Posterior vena cava (tissue), 2 donors: ENCODE measurements at places on chromosomes 6 and 20. TPM values are rescaled to one million over a fixed set of nuclear protein-coding genes. Genes with fewer than 3 reads are reported as not detected.

DNA sequence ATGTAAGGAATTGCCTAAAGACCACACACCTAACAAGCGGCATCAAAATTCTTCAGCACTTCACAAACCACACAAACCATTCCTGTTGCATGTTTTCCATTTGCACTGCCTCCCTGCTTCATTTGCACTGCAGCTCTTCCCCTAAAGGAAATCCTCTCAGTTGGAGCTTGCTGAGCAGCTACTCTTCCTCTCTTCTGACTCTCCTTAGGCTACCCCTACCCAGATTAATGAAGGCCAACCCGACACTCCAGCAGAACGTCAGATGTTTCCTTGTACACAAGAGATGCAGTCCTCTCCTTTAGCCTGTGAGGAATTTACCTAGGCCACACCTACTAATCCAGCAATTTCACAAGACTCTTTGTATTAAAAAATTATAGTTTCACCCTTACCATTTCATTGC is 8.1 kb downstream of the BEND6 start:
- no peak for DNase-seq

PHACTR2 gene
- total RNA-seq: 53.8 TPM

SMLR1 gene
- not detected for total RNA-seq

GRCh38 chr6:106244931-106245330 is 80.6 kb downstream of the ATG5 start:
- DNase-seq: no peak

DNA sequence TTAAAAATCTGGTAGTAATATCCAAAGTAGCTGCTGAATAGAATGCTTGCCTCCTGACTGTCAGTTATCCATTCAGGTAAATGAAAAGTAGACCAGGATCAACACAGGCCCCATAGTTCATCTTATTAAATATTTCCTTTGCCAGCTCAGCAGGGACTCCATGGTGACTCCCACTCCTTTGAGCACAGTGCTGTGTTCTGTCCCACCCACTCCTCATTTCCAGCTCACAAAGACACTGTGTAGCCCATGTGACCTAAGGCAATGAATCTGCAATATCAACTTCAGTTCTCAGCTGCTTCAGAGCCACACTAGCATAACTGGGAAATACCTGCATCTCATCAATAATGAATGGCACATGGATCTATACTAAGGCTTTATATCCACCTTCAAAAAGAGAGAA is 189.5 kb upstream of the MANEA start:
- DNase-seq: no peak

- DNase-seq: no peak
Measured at GRCh38 chr20:5674176-5674660, 76.0 kb upstream of the SHLD1 start.

DNA sequence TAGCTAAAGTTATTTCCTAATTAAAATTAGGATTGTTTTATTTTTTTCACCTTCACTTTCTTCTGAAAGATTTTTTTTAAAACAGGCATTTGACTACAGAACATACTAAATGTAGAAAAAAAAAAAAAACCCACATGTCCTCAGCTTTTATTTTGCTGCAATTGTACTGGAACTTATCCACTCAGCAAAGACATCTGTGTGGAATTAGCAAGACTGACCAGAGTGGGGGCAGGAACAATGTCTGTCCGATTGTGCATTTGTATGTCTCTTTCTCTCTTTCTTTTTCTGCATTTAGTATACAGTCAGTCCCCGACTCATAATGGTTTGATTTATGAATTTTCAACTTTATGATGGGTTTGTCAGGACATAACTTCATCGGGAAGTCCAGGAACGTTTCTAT is 77.3 kb downstream of the CHD6 start:
- DNase-seq: no peak

- DNase-seq: no peak
Measured at GRCh38 chr6:13004601-13005000, 288.0 kb downstream of the PHACTR1 start.

GRCh38 chr20:49346682-49347081 is 68.8 kb upstream of the ZNFX1 start:
- DNase-seq: no peak

CCM2L gene
- 9.7 TPM for total RNA-seq

DNA sequence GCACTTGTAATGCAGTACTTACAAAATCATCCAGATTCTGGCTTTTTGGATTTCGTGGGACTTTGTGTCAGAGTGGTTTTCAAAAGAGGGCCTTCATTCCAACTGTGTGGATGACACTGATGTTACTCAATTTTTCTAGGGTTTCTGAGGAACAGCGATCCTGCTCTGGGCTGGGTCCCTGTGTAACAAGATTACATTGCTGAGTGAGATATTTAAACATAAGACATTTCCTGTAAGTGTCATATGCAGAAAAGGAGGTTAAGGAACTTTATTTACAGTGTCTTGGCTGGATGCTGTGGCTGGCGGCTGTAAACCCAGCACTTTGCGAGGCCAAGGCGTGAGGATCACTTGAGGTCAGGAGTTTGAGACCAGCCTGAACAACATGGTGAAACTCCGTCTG is 6.7 kb downstream of the ZFAND3 start:
- no peak for DNase-seq

HMGCLL1 gene
- total RNA-seq: 0.42 TPM

- DNase-seq: no peak
Measured at GRCh38 chr6:14917109-14917910, 328.6 kb upstream of the JARID2 start.

- DNase-seq: no peak
Measured at GRCh38 chr20:54043076-54043967, 27.1 kb downstream of the BCAS1 start.

GRCh38 chr6:23184351-23184750 is 615.0 kb downstream of the HDGFL1 start:
- no peak for DNase-seq

PRL gene
- total RNA-seq: not detected

DNA sequence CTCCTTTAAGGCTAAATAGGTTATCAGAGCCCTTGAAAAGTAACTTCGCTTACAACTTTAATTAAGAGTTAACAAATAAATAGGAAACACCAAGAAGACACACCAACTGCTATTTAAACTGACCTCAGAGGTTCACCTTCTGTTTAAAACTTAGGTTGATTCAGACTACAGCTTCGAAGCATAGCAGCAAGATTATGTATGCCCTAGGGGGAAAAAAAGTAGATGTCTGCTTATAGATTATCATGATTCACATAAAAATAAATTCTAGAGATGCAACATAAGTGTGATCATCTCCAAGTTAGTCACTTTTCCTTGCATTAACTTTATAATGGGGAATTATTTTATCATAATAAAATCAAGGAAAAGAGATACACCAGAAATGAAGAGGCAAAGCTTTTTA is 8.9 kb downstream of the PNISR start:
- no peak for DNase-seq

DNA sequence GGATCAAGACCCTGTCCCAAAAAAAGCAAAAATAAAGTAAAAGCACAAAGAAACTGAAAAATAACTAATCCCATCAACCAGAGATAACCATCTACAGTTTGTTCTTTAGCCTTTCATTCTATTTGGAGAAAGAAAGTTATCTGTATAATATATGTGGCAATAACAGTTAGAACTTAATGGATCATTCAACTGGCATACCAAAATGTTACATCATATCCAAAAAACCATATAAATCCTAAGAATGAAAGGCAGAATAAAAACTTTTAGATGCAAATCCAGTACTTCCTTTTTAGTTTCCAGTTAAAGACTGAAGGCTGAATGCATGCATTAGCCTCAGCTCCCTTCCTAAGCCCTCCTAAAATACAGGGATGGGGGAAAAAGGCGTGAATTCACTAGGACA is 25.2 kb downstream of the ILRUN start:
- DNase-seq: no peak

DNA sequence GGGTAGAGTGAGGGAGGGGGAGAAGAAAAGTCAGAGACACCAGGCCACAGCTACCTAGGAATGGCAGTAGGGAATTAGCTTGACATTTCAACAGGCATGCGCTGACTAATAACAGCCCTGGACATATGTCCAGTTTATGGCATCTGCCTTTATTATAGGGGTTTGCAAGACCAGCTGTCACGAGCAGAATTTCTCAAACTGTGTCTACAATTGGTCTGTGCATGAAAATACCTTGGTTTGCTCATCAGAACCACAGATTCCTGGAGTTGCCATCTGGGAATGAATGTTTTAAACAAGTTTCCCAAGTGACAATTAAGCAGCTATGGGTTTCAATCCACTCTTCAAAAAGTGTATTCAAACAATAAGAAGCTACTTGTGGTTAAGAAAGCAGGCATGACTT is 110.3 kb upstream of the ENPP5 start:
- DNase-seq: no peak

DNA sequence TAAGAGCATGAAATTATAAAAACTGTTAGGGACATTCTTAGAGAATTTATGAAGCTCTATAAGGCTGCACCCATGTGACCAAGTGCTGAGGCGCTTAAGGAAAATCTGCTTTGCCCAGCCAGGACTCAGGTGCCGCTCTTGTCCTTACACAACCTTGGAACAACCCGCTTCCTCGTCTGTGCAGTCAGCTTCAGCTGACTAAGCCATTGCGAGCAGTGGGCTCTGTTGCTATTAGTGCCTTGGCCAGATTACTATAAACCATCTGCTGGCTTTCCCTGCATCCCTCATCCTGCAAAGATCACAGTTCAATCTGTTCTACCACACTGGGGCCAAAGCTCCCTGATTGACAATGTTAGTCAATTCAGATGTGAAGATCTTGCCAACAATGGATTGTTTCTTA is 89.1 kb upstream of the E2F3 start:
- DNase-seq: no peak

DNA sequence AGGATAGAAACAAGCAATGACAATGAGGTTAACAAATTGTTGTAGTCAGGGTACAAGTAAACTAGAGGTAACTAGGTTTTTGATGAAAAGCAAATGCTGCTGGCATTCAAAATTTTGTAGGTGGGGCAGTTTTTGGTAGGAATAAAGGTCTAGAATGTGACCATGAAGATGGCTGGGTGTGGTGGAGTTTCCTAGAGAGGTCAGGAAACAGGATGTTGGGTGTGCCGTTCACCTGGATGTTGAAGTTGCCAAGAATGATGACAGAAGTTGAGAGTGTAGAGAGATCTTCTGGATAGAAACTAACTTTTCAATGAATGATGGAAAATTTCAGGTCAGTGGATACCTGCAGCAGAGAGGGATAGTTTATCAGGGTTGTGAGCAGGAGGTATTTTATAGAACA is 22.7 kb downstream of the MAPK14 start:
- no peak for DNase-seq

DNA sequence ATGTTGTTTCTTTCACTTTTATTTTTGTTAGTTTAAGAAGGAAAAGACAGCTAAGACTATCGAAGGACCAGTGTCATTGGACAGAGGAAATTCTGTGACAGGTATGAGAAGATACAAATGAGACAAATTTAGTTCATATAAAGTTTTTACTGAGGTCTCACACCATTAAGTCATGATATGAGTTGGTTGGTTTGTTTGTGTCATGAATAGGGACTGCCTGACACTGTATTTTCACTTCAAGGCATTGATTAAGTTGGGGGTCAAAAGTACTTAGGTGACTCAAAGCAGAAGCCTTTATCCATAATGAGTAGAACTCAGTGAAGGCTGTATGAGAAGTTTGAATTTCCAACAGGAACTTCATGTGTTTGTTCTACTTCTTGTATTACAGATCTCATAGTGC is 21.3 kb upstream of the HIVEP2 start:
- DNase-seq: no peak

GRCh38 chr6:166575205-166575604 is 11.3 kb downstream of the RAMACL start:
- peak; percentile 72 for DNase-seq

- no peak for DNase-seq
Measured at GRCh38 chr6:113649880-113650609, 207.1 kb upstream of the MARCKS start.

DNA sequence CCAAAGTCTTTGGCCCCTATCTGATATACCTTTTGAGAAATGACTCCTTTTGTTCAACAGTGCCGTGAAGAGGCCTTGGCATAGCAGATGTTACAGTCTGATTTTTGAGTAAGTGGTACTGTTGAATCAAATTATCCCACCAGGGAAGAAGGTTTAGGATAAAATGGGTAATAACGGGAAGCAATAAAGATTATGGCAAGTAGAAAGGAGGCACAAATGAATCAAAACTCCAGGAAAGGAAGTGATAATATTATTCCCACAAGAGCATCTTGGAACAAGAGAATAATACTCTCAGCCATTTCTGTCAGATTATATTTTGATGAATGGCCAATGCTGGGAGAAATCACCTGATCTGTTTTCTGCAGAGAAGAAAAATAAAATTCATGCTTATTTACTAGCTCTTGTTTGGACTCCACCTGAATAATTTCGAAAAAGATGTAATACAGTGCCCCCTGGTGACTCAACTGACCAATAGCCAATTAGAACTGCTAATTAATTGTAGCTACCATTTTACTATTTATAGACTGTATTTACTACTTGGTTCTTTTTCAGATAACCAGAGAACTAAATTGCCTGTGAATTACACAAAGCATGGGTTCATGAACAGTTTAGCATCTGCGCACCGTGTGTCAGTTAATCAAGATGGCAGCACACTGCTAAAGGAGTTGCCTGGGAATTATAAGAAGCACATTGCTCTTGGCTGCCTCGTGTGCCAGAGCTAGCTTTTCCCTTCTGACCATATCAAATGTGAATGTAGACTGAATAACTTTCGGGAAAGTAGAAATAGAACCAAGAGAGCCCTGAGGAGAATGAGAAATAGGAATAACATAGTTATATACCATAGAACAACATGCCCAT is 78.5 kb upstream of the TRDN start:
- DNase-seq: no peak
